ENCODE measurements at places on chromosomes 3 and 15.

DNA sequence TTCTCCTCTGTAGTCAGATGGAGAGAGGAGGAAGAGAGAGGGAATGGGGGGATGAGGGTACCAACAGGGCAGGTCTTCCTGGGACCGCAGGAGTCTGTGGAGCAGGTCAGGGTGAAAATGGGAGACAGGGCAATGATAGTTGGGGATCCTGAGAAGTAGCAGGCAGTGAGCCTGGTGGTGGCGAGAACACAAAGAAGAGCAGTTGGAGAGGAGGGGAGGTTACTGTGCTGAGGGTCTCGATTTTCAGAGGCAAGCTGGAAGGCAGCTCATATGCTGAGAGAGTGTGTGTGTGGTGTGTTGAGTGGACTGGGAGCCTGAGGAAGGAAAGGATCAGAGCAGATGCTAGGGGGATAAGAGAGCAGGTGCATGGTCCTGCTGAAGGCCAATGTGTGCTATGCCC lies 2.1 kb upstream of the DOCK3 start:
- no peak for DNase-seq

- no peak for DNase-seq
Observed at GRCh38 chr3:9129365-9129764, 120.1 kb downstream of the SRGAP3 start.

- no peak for DNase-seq
Observed at GRCh38 chr3:73353649-73354217, 271.0 kb downstream of the PDZRN3 start.

DNA sequence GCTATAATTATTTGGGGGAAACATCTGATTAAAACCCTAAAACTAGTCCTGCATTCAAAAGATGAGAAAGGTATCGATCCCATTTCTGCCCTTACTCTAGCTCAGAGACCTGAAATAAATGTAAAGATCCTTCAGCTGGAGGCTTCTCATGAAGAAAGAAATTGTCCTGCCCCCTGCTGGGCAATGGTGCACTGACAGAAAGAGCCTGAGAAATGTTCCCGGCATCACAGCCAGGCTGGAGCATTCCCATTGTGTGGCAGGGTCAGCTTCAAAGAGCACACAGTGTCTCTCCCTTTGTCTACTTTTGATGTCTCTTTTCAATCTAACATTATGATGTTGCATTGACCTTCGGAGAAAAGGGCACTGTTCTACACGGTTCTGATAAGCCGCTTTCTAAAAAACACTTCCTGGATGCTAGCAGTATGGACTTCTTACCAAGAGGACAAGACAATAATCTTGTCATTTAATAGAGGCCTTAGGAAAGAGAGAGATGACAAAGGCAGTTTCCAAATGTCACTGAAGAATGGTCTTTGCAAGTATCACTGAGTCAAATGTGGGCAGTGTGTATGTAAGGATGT lies 287.5 kb downstream of the MAGI1 start:
- DNase-seq: peak; percentile 33

GRCh38 chr3:133991637-133992036 lies 38.1 kb downstream of the SLCO2A1 start:
- DNase-seq: peak; percentile 45

DNA sequence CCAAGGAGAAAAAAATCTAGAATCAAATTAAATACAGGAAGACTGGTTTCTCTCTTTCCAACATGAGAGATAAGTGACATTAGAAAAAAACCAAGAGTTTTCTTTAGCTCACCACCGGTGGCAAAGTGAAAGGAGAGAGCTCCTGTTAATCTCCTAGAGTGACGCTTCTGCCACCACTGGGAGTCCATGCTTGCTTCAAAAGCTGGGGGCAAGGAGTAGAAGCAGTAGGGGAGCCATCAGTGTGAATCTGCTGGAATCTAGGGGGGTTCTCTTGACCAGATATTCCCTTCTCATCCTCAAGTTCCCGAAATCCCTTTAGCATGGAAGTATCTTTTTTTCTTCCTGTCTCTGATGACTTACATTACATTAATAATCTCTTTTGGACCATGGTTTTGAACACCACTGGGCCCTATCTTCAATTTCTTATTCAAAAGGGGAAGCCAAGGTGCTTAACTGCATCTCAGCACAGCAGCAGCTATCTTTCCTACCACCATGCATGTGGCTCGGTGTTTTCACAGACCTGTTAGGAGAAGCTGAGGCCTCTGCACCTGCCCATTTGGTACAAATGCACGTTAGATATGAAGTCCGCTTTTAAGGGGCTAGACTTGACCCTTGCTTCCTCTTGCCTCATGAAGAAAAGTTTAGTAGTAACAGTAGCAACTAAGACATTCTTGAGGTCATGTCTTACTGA lies 6.6 kb upstream of the ICE2 start:
- DNase-seq: no peak

- DNase-seq: no peak
Observed at GRCh38 chr3:197577366-197578074, 21.8 kb upstream of the BDH1 start.

DNA sequence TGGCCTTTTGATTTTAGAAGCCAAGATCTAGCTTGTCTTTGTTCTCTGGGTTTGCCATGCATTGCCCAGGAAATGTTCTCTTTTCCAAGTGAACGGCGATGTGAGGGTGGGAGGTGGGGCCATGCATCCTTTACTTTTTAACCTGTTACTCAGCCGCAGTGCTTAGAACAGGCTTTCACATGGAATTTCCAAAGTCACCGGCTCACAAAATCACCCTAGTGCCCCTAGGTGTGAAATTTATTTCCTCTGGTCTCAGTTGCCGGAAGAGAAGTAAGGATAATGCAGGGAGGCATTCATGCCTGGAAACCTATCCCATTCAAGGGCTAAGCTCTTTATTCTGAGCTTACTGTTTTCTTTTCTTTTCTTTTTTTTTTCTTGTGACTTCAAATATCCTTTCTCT lies 93.2 kb downstream of the CACNA2D3 start:
- no peak for DNase-seq

DNA sequence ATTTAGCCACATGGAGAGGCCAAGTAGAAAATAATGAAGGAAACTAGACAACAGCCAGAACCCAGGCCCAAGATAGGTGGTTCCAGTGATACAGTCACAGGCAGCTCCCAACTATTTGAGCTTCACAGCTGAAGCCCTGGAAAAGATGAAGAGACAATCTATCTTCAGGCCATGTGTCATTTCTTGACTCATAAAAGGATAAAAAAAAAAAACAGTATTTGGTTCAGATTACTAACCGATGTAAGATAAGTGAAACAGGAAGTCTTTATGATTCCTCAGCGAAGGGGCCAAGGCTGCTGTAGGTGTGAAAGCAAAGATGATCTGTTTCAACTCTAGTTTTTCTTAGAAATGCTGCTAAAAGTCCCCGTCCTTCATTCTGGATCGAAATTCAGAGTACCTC lies 394.6 kb downstream of the ZNF385D start:
- DNase-seq: no peak

- DNase-seq: no peak
Observed at GRCh38 chr15:81294516-81294880, 29.4 kb downstream of the STARD5 start.

GRCh38 chr15:63405683-63406390 lies 24.2 kb upstream of the CA12 start:
- no peak for DNase-seq

All from astrocyte of the spinal cord (primary cell).